ENCODE measurements at places on chromosomes 1 and 21. TPM values are rescaled to one million over a fixed set of nuclear protein-coding genes. Genes with fewer than 3 reads are reported as not detected.

- DNase-seq, result no peak
These were observed 74.4 kb upstream of the LYPLAL1 start for GRCh38 chr1:219099307-219099706.

GRCh38 chr1:82160036-82160435 lies 359.3 kb downstream of the ADGRL2 start:
- no peak for DNase-seq

DNA sequence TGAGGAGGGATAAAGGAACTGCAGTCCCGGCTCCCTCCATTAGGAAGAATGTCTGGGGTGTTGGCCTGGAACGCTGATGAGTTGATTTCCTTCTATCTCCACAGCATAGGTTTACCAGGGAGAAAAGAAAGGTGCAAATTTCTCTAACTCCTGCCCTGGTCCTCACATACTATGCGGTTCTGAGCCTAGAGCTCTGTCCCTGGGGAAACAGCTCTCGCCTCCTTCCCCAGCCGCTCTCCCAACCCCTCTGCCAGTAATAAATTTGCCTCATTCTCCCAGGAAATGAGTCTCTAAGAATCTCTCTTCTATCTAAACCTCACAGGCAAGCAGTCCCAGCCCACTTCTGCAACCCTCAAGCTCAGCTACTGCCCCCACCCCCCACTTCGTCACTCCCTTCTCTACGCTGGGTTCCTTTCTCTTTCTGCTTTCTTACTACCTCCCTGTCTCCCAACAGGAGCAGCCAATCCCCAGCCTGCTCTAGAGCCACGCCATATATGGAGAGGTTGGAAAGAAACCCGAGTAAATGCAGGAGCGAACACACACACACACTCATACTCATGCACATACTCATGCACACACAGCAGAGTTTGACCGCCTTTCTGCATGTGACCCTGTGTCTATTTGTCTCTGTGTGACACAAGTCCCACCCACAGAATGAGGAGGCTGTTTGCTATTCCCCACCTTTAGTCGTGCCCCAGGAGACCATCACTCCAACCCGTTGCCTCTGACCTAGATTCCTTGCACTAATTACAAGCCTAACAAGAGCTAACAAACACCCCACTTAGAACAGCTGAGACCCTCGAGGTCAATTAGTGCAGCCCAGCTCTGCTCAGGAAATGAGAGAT lies 13.4 kb downstream of the PLEKHO1 start:
- peak; percentile 89 for DNase-seq

DNA sequence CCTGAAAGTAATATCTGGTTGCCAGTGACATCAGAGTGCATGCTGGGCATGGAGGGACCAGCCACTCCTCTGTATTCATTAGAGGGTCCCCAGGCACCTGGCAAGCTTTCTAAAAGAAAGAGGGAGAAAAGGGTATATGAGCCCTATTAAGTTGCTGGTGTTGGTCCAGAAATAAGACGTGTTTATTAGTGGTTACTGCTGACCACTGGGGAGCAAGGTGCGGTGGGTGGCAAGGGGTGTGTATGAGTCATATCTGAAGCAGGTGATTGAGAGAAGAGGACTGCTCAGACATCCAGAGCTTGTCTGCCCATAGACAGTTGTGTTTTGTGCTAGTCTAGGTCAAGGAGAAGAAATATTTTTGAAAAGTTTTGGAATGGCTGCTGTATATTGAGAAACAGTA lies 298.1 kb downstream of the TM2D1 start:
- DNase-seq, result no peak

DNA sequence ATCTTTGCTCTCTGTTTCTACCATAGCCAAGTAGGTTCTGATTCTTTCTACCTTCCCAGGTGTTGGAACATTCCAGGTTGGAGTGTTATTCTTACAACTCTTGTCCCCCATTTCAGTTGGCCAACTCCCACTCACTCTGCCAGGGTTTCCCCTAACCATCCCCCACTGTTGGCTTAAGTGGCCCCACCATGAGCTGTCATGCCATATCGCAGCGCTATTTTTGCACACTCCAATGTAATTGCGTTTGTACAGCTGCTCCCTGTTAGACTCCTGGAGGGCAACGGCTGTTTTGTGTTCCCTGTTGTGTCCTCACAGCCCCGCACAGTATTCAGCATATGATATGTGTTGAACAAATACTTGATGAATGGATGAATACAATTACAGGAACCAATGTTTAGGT lies 117.7 kb upstream of the ETS2 start:
- DNase-seq, result no peak

DNA sequence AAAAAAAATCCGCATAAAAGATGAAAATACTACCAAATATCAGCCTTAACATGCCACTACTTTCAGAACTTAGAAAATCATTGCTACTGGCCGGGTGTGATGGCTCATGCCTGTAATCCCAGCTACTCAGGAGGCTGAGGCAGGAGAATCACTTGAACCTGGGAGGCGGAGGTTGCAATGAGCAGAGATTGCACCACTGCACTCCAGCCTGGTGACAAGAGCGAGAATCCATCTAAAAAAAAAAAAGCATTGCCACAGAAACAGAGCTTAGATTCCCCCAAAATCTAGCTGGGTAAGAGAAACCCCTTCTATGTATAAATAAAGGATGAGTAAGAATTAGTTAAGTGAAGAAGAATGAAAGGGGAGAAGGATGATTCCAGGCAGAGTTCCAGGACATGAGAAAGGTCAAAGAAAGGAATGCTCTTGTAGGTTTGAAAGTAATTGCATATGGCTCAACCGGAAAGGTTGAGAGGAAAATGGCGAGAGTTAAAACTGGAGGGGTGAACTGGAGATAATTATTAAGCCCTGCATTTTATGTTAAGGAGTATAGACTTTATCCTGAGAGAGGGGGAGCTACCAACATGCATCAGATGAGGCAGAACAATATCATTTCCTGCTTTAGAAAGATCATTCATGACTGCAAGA lies 19.7 kb upstream of the NRDC start:
- no peak for DNase-seq

- DNase-seq, result no peak
These were observed 395.4 kb upstream of the BEND5 start for GRCh38 chr1:49171941-49172593.

DNA sequence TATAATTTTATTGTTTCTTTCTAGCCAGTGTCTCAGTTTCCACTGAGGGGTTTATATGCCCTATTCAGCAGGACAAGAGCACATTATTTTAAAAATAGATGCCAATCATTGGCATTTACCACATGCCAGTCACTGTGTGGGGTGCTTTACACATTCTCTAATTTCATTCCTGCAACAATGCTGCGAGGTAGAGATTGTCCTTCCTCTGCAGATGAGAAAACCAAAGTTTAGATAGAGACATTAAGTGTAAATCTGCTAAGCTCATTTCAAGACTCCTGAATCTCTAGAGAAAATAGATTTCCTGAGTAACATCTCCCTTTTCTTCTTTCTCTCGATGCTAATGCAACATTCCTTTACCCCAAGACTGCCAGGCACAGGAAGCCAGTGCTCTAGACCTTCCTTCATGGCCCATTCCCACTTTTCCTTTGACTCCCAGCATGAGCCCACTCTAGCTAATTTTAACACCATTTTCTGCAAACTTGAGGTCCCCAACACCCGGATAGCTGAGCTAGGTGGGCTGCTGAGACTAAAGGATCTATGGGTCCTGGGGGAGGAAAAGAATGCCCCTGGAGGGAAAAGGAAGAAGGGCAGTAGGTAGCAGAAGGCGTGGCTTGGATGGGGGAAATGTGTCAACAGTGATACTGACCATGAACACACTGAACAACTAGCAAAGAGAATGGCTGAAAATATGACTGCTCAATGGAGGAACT lies 50.0 kb downstream of the SH3GLB1 start:
- no peak for DNase-seq

- no peak for DNase-seq
These were observed 40.8 kb upstream of the POFUT2 start for GRCh38 chr21:45328198-45329091.

The SLC45A3 gene
- 8.8 TPM for polyA plus RNA-seq

The CCDC17 gene
- 1.2 TPM for polyA plus RNA-seq

The MORC3 gene
- polyA plus RNA-seq, result 29.1 TPM

The LENEP gene
- polyA plus RNA-seq, result 0.27 TPM

The CXADR gene
- polyA plus RNA-seq, result 38.4 TPM

Data from left renal cortex interstitium (tissue), 4 donors.